ENCODE measurements at places on chromosomes 6 and 20. TPM values are rescaled to one million over a fixed set of nuclear protein-coding genes. Genes with fewer than 3 reads are reported as not detected.

Gene THBD
- under 0.01 TPM for total RNA-seq

Gene TASP1
- 6.6 TPM for total RNA-seq

Gene CNBD2
- total RNA-seq = 2.0 TPM

Gene WTAP
- 55.4 TPM for total RNA-seq

Gene SLC22A1
- not detected for total RNA-seq

Gene TMEM244
- not detected for total RNA-seq

Gene SLC23A2
- 5.5 TPM for total RNA-seq

Gene TRERF1
- 7.5 TPM for total RNA-seq

Gene TRIM15
- total RNA-seq = not detected

Gene SOX18
- 0.29 TPM for total RNA-seq

Gene OR2B2
- total RNA-seq = not detected

Gene EPHA7
- under 0.01 TPM for total RNA-seq

Gene PRND
- not detected for total RNA-seq

Gene CYP39A1
- total RNA-seq = 0.58 TPM

Gene RSPO3
- total RNA-seq = not detected

Gene C6orf58
- total RNA-seq = not detected

Gene MAP7
- 0.29 TPM for total RNA-seq

Gene MAFB
- 0.71 TPM for total RNA-seq

Gene PDE10A
- 0.53 TPM for total RNA-seq

Gene RBPJL
- total RNA-seq = not detected

Gene NAA20
- 58.7 TPM for total RNA-seq

Gene CDYL
- total RNA-seq = 22.5 TPM

Gene ABRACL
- 61.4 TPM for total RNA-seq

Gene HNF4A
- not detected for total RNA-seq

Gene CEP85L
- 13.6 TPM for total RNA-seq

Gene DACT2
- total RNA-seq = not detected

Gene BNIP5
- not detected for total RNA-seq

Gene RNF182
- total RNA-seq = 3.9 TPM

Gene NKX2-2
- not detected for total RNA-seq

Gene MLN
- not detected for total RNA-seq

Gene EDN3
- not detected for total RNA-seq

Gene IL17F
- total RNA-seq = not detected

Gene NRN1
- not detected for total RNA-seq

Gene NFATC2
- not detected for total RNA-seq

Gene SPATA2
- total RNA-seq = 3.0 TPM

Gene PNPLA1
- not detected for total RNA-seq

Gene SMOC2
- total RNA-seq = not detected

Gene BHLHE23
- total RNA-seq = not detected

Gene C20orf141
- total RNA-seq = not detected

Gene NT5DC1
- 7.8 TPM for total RNA-seq

Gene CSNK2A1
- 90.8 TPM for total RNA-seq

Gene PPP1R16B
- total RNA-seq = not detected

Gene PRL
- total RNA-seq = not detected

Gene IL20RA
- 1.2 TPM for total RNA-seq

Gene SNAI1
- 2.0 TPM for total RNA-seq

Gene SNX5
- total RNA-seq = 80.5 TPM

Gene CLPSL2
- total RNA-seq = not detected

Gene WFDC5
- total RNA-seq = not detected

Gene OOEP
- not detected for total RNA-seq

Gene CST5
- not detected for total RNA-seq

Gene TRIM39
- total RNA-seq = 11.2 TPM

Gene CALHM4
- total RNA-seq = not detected

Measured in myometrial cell (primary cell).